ENCODE measurements at places on chromosomes 16 and 17.

DNA sequence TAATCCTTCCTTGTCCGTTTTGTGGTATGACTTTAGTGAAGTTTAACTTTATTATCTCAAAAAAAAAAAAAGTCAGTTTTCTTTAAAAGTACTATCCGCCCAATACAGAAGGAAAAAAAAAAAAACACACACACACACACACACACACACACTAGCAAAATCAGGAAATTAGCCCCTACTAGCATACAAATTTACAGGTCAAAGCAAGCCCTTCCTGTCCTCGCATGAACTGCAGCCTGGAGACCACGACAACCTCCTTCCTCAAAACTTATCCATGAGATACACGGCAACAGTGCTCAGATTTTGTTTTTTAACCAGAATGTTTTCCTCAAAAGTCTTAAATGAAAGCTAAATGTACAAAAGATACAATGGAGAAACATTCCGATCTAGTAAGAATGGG, 16.2 kb downstream of the NCOR1 start:
- DNase-seq = no peak

DNA sequence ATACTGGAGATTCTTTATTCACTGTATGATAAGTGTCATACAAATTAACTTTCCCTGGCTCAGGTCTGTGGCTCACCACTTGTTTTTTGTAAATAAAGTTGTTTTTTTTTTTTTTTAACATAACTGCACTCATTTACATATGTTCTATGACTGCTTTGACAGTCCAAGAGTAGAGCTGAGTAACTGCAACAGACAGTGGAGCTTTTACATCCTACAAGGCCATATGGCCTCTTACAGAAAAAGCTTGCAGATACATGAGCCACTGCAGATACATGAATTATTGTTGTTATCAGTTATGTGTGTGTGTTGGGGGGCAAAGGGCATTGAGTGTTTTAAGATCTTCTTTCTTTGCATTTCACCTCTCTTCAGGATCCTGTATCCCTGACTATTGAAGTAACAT, 311.7 kb downstream of the BCAS3 start:
- no peak for DNase-seq

DNA sequence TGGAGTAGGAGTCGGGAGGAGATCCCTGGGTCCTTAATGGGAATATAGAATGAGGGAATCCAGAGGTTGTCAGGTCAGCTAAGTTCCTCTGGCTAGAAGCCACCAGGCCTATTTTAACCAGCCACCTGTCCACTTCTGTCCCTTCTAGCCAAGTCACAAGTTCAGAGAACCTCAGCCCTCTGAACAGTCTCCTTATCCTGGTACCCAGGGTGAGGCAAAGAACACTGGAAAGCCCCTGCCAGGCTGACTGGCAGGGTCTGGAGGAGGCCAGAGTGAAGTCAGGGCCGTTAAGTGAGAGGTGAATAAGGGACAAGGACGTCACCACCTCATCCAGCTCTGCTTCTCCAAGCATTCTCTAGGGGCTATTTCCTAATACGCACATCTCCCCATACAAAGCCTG, 2.7 kb downstream of the CTDNEP1 start:
- DNase-seq = no peak

GRCh38 chr17:63399316-63399715, 46.8 kb downstream of the CYB561 start:
- DNase-seq = no peak

DNA sequence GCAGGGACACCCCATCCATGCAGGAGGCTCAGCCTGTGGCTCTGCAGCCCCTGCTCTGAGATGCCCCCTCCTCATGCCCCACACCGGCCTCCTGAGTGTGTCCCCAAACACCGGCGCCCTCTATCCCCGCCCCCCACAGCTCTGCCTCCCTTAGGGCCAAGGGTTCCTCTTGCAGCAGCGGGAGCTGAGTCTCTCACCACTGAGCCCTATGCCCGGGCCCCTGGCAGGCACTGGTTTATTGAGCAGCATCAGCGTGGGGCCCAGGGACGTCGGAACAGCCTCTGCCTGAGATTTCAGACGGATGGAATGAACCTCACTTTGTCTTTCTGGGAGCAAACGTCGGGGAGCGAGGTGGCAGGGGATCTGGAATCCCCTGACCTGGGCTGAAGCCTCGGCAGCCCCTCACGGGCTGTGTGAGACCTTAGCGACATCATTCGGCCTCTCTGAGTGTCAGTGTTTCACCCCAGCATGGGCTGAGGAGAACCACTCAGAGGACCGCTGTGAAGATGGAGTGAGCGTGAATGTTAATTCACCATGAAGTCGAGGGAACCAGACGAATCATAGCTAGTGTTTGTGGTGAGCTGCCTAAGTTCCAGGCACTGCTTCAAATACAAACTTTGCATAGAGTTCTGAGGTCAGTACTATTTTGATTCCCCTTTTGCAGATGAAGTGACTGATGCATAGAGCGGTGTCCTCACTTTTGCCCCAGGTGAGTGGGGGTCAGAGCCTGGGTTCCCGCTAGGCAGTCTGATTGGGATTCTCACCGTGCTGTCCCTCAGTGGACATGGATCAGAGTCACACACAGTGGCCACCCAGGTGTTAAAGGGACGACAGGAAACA, 5.3 kb upstream of the C16orf74 start:
- no peak for DNase-seq

DNA sequence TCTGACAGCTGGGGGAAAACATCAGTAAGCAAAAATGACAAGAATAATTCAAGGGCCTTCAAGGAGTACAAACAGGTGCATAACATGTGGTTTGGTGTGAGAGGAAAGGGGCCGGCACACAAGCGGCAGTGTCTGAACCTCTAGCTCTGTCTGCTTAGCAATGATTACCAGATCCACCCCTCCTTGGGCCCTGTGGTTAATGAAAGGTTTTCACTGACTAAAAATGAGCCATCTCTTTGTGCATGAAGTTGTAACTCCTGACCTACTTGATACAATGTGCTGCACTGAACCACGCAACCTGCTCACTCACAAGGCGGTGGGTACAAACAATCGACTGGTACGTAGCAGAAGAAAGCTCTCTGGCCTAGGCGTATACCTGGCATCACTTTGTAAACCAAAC, 15.1 kb downstream of the FAM117A start:
- no peak for DNase-seq

- no peak for DNase-seq
These were observed 36.0 kb upstream of the EMP2 start for GRCh38 chr16:10616419-10616755.

DNA sequence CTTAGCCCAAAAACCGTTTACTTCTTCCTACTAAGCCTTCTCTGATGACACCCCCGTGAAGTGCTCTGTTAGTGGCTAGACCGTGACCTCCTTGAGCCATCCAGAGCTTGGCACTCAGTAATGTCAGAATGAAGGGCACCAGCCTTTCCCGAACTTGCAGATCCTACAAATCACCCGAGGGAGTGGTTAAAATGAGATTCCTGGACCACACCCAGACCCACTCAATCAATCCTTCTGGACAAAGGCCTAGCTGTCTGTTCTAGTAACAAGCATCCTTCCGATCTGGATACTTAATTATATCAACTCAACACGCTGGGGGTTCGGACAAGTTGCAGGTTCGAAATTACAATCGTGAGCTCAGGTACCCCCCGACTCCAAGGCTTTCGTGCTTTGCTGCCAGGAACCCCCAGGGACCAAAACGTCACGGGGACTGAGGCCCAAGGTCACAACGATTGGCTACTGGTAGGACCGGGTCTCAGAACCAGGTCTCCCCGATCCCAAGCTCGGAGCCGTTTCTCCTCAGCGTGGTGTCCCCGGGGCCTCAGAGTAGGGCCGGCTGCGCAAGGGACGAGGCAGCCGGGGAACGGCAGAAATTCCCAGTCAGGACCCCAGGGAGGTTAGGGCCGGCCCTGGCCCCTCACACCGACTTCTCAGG, 527 bp downstream of the CIAPIN1 start:
- no peak for DNase-seq

DNA sequence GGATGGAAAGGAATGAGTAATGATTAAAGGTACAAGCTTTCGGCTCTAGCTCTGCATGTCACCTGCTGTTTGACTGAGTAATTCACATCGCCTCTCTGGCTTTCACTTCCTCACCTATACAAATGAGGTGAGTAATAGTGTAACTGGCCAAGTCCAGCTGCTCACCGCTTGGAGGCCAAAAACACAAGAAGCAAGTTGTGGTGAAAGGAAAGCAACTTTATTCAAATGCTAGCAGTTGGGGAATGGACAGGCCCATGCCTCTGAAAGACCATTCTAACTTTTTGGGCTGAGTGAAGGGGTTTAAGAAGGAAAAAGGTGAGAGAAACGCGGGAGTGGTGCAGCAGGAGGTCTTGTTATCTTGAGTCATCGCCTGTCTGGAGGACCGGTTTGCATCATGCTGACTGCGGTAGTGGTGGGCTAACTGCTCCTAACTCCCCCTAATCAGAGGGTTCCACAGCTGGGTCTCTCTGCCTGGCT, 45.7 kb upstream of the CSNK2A2 start:
- no peak for DNase-seq

- no peak for DNase-seq
These were observed 14.8 kb upstream of the TRAP1 start for GRCh38 chr16:3732171-3732570.

DNA sequence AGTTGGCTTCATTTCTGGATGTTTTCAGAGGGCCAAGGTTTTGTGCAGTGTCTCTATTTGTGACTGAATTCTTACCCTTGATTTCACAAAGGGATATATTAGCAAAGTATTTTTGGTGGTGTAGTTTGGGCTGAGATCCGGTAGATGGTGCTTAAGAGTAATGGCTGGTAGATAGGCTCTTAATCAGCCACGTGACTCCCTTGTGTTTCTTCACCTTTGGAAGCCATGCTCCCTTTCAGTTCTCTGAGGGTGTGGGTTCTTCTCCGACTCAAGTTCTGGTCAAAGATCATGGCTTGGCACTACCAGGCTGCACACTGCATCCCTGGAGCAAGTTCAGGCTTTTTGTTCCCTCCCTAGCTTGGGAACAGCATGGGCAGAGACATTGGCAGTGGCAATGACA, 887.3 kb downstream of the CDH8 start:
- DNase-seq = no peak

GRCh38 chr16:63289834-63290460, 1253.7 kb upstream of the CDH8 start:
- DNase-seq = no peak

DNA sequence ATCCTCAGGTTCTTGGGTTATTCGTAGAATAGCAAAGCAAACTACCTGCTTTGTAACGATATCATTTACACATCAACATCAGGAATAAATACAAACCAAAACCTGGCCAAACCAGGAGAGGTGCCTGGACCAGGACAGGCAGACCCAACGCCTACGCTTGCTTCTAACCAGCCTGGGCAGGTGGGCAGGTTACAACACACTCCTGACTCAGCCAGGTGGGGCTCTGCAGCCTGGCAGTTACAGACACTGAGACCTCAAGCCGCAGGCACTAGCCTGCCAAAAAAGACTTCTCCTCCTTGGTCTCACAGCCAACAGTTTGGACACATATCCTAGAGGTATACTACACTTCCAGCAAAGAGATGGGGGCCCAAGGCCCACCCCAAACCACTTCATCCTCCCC, 14.0 kb downstream of the ANKRD11 start:
- no peak for DNase-seq

- DNase-seq = no peak
These were observed 23.7 kb downstream of the PPL start for GRCh38 chr16:4913130-4913773.

DNA sequence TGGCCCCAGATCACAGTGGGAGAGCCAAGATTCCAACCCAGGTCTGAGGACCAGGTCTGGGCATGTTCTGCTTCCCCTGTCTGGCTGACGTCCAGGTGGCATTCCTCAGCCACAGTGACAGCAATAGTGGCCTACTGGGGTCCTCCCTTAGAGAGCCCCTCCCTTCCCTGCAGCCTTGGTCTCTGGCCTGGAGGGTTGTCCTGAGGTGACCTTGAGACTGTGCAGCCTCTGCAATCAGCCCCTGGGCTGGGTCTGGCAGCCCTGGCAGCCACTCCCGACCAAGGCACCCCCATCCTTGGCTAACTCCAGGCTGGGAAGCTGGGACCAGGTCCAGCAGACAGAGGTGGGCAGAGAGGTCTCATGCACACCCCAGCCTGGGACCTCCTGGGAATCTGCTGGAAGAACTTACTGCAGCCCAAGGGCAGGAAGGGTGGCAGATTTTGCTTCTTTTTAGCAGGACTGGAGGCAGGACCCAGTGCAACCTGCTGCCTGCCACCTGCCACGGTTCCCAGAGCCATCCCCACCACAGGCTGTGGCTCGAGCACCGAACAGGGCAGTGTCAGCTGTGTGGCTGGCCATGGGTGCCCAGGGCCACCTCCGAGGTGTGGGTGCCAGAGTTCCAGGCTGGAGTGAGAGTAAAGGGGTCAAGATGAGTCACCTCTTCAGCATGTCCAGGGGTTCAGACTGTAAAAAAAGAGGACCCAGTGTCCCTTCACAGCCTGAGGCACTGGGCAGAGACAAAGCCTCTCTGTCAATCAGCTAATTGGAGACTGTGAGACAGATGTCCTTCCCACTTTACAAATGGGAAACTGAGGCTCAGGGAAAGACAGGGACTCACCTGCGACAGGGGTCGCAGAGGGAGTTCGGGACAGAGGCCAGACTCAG, 12.6 kb downstream of the GRB7 start:
- DNase-seq = no peak

- DNase-seq = no peak
These were observed 101.5 kb downstream of the STXBP4 start for GRCh38 chr17:55069983-55070529.

DNA sequence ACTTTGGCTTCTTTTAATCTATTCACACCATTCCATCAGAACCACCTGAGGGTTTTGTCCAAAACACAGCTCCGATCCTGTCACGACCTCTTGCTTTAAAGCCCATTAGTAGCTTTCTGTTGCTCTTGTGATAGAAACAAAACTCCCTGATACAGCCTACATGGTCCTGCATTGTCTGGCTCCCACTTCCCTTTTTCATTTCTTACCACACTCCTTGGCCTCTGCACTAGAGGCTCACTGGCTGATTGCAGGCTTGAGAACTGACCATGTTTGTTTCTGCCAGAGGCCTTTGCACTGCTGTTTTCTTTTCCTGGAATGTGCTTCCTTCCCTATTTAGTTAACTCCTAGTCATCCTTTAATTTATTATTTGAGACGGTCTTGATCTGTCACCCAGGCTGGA, 23.7 kb downstream of the IST1 start:
- DNase-seq = no peak

DNA sequence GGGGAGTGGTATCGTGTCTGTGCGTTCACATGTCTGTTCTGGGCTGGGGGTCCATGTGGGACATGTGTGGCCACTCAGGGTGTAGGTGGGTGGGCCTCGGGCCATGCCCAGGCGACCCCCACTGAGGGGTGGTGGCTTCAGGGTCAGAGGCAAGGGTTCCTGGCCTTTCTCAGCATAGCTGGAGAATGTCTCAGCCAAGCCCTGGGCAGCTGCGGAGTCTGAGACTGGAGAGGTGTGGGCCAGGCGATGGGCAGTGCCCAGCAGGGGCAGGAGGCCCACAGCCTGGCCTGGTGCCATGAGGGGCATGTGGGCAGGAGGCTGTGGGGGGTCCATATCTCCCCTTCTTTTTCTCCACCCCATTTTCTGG, 1.2 kb downstream of the FSCN2 start:
- DNase-seq = no peak
